Islet precursor cell (in vitro differentiated cells): ENCODE measurements at places on chromosomes 1 and 21.
A peak's percentile ranks its signal among the peaks of the same experiment; 100 is the strongest.

DNA sequence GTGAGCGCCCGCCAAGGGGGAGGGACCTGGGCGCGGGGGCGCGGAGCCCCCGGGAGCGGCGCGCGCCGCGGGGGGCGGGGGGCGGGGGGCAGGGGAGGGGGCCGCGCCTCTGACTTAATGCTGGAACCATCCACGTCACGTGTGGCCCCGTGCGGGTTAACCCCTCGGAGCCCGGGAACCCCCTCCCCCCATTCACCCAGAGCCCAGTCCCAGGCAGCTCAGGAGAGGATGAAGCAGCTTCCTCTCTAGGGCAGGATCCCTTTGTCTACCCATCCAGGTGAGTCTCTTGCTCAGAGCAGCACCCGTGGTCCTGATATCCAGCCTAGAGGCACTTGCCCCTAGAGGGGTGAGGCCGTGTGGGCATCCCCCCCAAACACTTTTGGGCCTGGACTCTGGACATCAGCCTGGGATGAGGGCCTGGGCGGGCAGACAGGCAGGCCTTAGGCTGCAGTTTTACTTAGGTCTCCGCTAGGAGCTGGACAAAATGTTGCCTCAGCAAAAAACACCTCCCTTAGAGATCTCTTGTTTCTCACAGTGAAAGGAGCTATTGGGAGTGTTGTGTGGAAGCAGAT lies at the start of gene ALX3:
Gene ALX3, minus strand, starts transcription at position 2 of the 572 bp plus-strand sequence. CDS start 60 bp downstream, outside the sequence.
- no peak for DNase-seq

DNA sequence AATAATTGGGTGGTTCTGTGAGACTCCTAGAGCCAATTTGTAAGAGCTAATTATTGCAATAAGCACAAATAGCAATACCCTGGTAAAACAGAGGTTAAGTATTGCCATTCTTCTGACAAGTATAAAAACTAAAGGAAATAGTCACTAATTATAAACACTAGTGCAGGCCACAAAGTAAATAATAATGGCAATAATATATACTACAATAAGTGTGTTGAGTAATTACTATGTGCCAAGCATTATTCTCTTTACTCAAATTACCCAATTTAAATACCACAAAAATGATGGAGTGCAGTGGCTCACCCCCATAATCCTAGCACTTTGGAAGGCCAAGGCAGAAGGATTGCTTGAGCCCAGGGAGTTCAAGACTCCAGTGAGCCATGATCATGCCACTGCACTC lies 15.3 kb downstream of the ZMYM6 start:
- DNase-seq, result no peak

DNA sequence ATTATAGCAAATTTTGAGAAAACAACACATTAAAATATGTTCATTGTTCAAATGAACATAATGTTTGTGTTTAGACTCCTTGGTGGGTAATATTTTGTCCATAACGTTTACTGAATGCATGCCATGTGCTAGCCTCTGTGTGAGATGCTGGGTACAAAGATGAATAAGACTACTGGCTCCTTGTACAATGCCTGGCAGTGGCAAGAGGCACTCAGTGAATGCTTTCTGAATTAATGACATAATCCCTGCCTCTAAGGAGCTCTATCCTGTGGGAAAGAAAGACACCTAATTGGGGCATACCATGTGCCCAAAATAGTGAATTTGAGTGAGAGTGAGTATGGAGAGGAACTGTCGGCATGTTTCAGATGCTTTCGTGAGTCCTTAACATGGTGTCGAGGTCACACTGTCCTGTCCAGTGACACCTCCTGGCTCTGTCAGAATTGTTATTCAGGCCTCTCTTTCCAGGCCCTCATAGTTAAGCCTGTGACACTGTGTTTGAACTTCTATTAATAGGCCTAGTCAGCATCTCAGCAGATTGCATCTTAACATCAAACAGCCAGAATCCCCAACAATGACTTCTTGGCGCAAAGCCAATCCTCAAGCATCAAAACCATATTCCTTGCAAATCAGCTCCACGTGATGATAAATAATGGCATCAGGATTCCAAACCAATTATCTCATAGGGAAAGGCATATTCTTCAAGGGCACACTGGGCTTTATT lies 32.8 kb upstream of the S1PR1 start:
- no peak for DNase-seq

DNA sequence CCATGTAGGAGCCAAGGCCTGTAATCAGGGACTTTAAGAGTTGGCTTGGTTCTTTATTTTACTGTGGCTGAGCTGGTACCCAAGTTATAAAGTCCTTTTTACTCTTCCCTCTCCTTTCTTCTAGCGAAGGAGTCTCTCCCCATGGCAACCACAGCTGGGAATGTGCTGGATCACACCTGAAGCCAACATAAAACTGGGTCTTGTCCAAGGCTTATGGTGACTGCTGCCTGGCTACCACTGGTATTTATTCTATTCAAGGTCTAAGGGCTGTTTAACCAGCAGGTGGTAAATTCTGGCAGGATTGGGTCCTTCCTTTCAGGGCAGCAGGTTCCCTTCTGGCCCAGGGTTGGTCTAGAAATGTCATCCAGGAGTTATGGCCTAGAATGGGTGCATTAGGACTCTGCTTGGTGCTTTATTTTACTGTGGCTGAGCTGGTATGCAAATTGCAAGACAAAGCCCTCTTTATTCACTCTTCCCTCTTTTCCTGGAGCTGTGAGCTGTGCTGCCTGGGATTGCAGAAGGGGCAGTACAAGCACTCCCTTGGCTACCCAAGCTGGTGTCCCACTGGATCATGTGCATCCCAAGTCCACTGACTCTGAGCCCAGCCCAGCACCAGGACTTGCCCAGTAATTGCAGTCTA lies 26.6 kb downstream of the SLC22A15 start:
- no peak for DNase-seq

DNA sequence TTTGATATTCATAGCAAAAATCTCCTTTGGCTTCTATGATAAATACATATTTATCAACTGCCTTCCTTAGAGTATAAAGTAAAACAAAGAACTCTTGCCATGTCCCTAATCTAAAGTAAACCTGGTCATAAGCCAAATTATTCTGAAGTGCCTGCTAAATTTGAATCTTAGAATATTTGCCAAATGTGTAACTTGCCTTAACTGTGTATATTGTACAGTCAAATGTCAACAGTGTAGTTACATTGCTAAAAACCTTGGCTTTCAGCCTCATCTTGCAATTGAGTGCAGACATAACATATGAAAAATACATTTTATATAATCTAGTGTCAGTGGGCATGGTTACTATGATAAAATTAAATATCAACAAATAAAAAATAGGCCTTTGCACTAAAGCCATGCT lies 583.4 kb upstream of the ADAMTS5 start:
- DNase-seq, result no peak

DNA sequence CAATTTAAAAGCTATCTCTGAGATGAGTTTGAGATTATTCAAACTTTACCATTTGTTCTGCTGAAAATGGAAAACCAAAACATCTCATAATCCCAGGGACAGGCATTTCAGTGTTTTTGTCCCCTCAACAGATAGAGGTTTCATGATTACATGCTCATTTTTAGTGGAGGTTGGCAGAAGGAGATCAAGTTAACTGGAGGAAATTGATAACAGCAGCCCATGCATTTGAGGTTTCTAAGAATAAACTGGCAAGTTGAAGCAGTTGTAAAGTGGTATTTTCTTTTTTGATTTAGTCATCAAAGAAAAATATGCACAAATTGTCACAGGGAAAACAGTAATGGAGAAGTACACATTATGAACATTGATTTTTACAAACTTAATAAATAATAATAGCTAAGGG lies 205.8 kb downstream of the PLA2G4A start:
- DNase-seq, result no peak

GRCh38 chr1:37831809-37832208 lies 23.8 kb upstream of the YRDC start:
- DNase-seq, result no peak

GRCh38 chr1:201020721-201021629 lies 2.5 kb downstream of the KIF21B start:
- peak; percentile 70 for DNase-seq

DNA sequence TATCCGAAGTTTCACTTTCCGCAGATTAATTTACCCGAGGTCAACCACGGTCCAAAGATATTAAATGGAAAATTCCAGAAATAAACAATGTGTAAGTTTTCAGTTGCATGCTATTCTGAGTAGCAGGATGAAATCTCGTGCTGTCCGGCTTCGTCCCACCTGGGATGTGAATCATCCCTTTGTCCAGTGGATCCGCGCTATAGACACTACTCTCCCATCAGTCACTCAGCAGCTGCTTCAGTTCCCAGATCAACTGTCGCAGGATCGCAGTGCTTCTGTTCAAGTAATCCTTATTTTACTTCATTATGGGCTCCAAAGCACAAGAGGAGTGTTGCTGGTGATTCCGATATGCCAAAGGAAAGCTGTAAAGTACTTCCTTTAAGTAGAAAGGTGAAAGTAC lies 8.3 kb upstream of the LRP8 start:
- no peak for DNase-seq

DNA sequence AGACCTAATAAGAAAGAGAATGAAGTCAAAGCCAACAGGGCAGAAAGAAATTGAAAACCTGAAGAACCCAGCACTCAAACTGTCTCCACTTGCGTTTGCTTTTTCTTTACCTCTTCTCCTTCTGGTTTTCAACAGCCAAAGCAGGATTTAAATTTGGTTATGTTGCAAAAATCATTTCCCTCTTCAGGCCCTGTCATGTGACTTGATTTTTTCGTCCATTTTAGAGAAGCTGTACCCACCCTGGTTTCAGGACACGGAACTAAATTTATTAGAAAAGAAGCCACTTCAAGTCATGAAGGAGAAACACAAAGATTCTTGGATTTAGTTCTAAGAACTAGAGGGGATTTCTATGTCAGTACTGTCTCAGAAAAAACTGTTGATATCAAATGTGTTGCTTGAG lies 1.0 kb upstream of the SYNJ1 start:
- DNase-seq, result no peak

- DNase-seq, result no peak
Observed at GRCh38 chr1:229582011-229582694, 23.6 kb upstream of the ABCB10 start.

- DNase-seq, result peak; percentile 94
Observed at GRCh38 chr1:77514921-77515776, 167.3 kb downstream of the ZZZ3 start.

DNA sequence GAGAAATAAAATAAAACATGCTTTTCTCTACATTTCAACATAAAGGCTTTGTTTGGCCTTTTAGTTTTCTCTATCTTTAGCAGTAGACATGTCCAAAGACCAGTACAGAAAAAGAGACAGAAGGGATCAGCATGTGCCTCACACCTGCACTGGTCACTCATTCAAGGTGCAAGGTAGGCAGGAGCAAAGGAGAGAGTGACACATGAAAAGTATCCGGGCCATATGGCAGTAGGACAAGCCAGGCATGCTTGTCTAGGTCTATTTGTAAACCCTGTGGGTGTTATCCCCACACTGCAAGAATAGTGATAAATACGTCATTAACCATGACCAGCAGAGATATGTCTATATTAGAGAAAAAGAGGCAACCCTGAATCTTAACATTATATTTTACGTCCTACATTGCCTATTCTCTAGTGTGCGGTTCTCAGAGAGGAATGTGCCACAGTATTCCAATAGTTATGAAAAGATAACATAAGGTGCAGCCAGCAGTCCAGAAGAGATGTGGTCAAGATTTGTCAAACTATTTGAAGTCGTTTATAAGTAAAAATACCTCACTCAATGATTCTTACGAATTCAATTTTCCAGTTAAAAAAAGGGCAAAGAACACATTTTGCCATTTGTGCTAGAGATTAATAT lies 32.1 kb downstream of the PRRX1 start:
- DNase-seq, result no peak

- no peak for DNase-seq
Observed at GRCh38 chr1:212109728-212110127, 74.2 kb downstream of the DTL start.

DNA sequence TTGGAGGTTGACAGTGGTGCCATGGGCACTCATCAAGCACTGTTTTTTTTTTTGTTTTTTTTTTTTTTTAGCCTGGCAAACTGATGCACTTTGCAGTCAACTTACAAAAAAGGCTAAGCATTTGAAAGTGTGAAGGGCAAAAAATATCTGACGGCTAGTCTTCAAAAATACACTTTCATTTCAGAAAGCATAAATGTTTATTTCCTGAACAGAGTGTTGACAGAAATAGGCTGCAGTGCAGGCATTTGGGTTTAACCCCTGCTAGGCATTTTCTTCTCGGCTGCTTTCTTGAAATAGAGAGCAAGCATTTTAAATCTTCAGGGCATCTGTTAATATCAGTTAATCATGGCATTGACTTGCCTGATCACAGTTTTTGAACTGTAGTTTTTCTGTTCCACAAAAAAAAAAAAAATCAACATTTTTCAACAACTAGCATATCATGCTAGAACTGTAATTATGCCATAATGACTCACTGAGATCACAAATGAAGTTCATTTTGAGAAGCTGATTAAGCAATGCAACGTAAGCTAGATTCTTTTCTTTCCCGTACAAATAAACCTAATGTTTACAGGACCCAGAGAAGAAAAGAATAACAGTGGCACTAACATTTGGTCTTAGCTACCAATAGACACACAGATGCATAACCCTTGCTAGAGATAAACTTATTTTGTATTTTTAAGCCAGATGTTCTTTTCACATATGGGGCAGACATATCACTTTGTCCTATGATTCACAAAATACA lies 100.4 kb upstream of the USH2A start:
- DNase-seq, result no peak

DNA sequence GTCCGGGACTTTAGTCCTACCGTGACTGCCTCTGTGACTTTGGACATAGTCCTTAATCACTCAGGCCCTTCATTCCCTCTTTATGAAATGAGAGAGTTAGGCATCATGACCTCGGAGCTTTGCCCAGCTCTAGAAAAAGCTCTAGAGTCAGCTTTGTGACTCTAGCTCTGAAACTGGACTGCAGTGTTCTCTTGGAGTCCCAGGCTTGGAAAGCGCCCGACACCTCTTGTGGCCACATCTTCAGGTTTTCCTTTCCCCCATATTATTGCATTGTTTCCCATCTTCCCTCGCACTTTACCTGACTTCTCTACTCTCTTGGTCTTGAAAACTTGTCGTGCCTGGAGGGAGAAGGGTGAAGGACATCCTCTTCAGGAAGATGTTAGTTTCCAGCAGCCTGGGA lies 12.5 kb upstream of the AMIGO1 start:
- peak; percentile 40 for DNase-seq
